ENCODE measurements at places on chromosomes 4 and X.

GRCh38 chr4:42906891-42907759 is 14.6 kb downstream of the GRXCR1 start:
- DNase-seq = no peak

DNA sequence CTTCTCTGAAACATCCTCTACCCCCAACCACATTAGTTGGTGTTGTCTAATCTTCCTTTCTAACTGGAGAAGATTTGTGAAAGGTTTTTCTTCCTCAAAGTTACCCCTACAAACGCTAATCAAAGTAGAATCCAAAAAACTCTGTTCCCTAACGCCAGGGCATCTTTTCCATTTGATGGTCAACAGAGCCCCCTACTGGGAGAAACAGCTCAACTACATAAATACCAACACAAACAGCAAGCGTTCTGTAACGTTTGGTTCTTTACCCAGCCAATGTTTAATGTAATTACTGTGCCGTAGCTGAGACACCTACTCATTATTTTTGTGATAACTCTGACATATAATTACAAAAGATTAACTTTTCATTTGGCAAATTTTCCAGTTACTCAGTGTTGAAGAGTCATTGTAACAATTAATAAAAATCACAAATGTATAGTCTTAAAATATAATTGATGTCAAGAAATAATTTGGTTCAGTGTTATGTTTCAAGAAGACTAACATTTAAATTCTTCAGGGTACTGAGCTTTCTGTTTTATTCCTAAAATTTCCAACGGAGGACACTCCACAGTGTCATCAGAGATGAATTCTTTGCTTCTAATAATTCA is 94.9 kb upstream of the TBC1D9 start:
- no peak for DNase-seq

GRCh38 chrX:40622479-40623138 is 619 bp upstream of the MPC1L start:
- no peak for DNase-seq

GRCh38 chrX:68719181-68719903 is 71.9 kb downstream of the STARD8 start:
- no peak for DNase-seq

DNA sequence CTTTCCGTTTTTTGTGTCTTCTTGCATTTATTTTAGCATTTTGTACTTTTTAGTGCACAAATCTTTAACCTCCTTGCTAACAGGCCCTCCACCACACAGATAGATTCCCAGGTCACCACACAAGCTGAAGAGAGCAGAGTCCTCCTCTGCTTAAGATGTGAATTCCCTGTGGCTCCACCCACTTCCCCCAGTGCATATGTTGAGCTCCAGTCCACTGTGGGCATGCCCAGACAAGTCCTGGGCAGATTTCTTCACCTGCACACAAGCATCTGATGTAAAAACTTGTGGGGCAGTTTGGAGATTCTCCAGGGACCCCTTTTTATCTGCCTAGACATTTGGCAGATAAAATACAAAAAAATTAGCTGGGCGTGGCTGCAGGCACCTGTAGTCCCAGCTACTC is 19.8 kb upstream of the PASD1 start:
- DNase-seq = no peak

DNA sequence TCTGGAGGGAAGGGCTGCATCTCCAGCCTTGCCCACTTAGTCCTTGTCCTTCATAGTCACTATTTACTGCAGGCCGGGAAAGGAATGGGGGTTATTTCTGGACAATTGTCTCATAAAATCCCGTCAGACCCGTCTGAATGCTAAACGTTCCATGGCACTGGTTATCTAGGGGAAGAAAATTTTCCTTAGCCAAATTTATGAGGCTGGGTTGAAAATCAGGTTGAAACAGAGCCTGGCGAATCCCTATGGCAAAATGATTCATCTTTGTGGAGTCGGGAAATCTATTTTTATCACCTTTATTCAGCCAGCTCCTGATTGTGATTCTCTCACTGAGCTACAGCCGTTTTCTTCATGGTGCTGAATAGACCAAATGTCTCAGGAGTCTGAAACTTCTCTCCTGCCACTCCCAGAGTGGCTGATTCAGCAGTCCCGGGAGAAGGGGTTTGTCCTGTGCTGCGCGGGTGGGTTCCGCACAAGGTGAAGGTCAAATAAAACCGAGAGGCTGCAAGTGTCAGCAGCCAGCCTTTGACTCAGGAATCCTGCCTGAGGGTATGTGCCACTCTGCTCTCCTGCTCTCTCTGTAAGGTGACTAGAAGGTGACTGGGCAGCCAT is 1.0 kb downstream of the LIMCH1 start:
- DNase-seq = no peak

DNA sequence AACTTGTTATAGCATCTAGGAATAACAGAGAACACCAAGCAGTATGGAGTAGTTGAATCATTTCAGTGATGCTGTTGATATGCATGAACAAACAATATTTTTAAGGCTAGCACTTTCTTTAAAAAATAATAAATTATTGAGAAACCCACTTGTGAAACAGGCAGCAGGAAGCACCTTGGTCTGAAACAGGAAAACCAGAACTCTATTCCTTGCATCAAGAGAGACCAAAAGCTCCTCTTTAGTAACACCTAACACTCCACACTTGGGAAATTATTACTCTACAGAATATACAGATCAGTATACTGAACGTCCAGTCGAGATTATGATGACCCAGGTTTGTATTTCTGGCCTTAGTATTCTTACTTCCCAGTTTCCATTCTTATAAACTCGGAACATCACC is 129.0 kb downstream of the ARAP2 start:
- no peak for DNase-seq

GRCh38 chrX:18701621-18702361 is 5.7 kb upstream of the PPEF1 start:
- DNase-seq = no peak

- DNase-seq = no peak
Measured at GRCh38 chr4:153954654-153955053, 165.8 kb upstream of the SFRP2 start.

GRCh38 chr4:86901864-86902263 is 9.6 kb upstream of the C4orf36 start:
- no peak for DNase-seq

DNA sequence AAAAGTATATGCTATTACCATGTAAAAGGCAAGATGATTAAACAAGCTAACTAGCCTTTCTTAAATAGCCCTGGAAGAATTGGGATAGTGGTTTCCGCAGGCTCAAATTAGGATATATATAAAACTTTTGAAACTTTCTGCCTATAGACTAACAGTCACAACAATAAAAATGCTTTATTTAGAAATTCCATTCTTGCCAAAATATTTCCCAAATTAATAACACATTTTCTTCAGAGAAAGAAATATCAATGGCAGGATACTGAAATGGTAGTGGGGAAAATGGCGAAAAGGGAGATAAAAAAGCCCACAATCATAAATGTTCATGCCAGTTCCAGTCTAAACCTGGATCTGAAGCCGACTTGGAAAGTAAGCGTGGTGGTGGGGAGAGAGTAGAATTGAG is 56.0 kb downstream of the MAD2L1 start:
- no peak for DNase-seq
